Suppressor macrophage (primary cell): ENCODE measurements at places on chromosomes 11 and 22.

GRCh38 chr11:24142062-24142461, 354.8 kb upstream of the LUZP2 start:
- DNase-seq, result no peak

DNA sequence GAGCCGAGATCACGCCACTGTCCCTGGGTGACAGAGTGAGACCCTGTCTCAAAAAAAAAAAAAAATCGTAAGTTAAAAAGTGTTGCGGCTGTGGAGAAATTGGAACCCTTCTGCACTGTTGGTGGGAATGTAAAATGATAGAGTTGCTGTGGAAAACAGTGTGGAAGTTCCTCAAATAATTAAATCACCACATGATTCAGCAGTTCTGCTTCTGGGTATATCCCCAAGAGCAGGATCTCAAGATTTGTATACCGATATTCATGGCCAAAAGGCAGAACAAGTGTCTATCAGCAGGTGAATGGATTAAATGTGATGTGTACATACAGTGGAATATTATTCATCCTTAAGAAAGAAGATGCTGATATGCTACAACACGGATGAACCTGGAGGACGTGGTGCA, 3.8 kb downstream of the SELENOO start:
- DNase-seq, result peak; percentile 73

DNA sequence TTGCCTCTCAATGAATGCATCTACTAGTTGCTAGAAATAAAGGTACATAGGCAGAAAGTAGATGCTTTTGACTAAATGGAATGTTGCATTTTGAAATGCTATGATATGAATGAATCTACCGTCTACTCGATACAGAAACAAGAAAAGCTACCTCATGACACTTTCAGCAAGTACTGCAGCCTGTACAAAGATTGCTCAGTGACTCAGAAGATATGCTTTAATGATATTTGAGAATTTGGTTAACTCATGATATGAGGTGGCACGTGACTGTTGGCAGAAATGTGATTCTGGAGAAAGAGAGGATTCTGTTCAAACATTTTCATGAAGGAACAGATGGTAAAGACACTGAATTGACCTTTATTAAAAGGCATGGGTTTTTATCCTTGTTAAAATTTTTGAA, 76.0 kb downstream of the HSD17B12 start:
- DNase-seq, result no peak

GRCh38 chr22:20207277-20208025, 56.6 kb upstream of the CCDC188 start:
- DNase-seq, result no peak
